ENCODE measurements at places on chromosomes 2 and 18.

DNA sequence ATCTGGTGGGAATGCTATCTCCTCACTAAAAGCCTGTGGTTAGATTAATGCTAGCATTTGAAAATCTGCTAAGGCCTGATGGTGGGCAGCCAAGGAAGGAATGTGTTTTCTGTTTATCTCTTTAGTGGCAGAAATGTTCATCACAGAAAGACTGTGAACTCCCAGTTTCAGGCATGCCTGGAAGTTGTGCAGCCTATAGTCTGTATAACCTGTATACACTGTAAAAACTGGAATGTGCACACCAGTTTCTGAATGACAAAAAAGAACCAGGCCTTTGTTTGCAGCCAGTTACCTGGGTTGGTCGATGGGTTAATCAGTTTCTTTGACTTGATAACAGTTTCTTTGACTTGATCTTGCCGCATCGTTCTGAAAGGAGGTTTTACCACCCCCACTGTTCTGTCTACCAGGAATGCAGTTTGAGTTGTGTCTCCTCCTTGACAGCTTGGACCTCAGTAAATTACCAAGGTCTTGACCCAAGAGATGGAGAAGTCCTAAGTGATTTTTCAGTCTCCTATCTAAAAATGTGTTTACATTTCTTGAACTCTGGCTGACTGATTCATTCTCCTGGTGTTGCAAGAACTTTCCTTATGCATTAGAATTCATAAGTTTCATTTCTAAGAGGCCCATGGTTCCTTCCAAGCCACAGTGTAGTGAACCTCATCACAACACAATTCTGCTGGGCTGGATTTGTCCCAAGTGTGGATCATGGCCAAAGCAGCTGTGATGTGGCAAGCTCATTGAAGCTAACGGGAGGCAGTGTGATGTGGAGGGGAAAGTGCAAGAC is 62.2 kb downstream of the KIAA2012 start:
- no peak for DNase-seq

DNA sequence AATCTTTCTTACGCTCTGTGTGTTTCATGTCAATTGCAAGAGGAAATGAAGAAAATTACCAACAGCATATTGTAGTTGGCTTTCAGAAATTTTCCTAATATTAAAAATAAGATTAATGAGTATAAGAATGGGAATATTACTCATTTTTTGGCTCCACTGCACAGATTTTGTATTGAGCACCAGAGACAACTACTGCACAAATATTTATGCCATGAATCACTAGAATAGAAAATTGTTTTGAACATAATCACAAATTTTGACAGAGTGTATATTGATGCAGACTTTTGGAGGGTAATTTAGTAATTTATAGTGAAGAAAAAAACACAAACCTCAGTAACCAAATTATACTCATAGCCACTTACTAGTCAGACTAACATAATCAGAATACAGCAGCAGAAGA is 118.3 kb downstream of the DOK6 start:
- DNase-seq = no peak

GRCh38 chr2:68723181-68723580 is 11.4 kb upstream of the ARHGAP25 start:
- no peak for DNase-seq

- no peak for DNase-seq
Observed at GRCh38 chr18:25544546-25545287, 192.8 kb upstream of the ZNF521 start.

GRCh38 chr18:25470062-25470461 is 118.1 kb upstream of the ZNF521 start:
- DNase-seq = no peak

DNA sequence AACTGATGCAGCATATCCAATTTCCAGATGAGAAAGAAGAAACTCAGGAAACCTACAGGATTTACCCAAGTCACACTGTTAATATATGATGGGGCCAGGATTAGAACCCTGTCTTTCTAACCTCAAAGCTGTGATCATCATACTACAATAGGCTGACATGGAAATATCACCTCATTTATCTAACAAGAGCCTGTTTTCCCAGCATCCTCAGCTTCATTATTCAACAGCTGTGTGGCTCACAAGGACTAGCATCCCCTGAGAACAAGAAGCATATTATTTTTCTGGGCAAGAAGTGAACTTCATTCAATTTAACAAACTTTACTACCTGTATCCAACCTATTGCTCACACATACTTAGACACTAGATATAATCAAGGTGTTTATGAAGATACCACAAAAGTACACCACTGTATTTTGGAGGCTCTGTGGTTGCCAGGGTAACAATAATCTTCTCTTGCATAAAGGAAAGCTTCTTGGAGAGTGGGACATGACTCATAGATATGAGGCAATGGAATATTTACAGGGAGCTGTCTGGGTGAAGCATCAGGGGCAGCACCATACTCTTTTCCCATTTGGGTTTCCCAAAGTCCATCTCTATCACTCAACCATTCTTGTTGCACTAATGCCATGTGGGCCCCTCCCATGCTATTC is 218.2 kb downstream of the RAD51AP2 start:
- no peak for DNase-seq

- no peak for DNase-seq
Observed at GRCh38 chr2:169185711-169186110, 116.3 kb downstream of the DHRS9 start.

GRCh38 chr2:218015586-218016521 is 13.1 kb upstream of the TNS1 start:
- DNase-seq = no peak

All from CD4-positive, alpha-beta T cell treated with Interleukin-4 for 1 hour (primary cell).